ENCODE measurements at places on chromosomes 12 and 14.
A peak's percentile ranks its signal among the peaks of the same experiment; 100 is the strongest.

DNA sequence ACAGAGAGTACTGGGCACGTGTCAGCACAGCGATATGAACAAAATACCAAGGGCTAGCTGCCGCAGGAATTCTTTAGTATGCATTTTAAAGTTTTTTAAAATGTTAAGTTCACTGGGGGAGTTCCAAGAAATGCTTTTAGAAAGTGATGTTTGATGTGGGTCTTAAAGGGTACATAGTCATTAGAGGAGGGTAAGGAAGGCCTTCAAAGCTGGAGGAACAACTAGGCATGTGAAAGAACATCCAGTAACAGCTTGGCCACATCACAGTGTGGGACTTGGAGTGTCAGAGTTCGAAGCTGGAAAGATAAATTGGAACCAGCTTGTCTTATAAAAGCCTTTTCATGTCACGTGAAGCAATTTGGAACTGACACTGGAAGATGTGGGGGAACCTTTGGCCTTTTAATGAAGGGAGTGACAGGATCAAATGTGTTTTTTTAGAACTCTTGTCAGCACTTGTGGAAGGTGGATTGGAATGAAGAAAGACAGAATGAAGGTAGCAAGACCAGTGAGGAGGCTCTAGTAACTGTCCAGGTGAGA, 57.7 kb downstream of the WDR20 start:
- no peak for DNase-seq

GRCh38 chr14:59249029-59249428, 60.6 kb downstream of the DAAM1 start:
- DNase-seq, result no peak

- no peak for DNase-seq
These were observed 90.8 kb upstream of the DAAM1 start for GRCh38 chr14:59097681-59098080.

DNA sequence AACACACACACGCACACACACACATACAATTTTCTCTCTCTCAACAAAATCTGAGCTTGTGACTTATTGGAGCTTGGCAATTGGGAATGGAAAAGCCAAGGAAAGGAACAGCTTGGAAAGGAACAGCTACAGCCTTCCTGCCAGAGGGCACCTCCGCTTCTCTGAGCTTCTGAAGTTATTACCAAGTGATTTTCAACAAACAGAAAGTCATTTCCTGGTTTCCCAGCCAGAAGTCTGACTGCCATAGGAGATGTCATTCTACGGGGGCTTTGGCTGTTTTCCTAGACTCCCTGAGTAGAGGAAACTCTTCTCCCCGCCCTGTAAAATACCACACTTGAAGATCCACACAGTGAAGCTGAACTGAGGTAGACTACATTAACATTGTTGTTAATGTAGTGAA, 198.3 kb downstream of the CFAP54 start:
- DNase-seq, result no peak

DNA sequence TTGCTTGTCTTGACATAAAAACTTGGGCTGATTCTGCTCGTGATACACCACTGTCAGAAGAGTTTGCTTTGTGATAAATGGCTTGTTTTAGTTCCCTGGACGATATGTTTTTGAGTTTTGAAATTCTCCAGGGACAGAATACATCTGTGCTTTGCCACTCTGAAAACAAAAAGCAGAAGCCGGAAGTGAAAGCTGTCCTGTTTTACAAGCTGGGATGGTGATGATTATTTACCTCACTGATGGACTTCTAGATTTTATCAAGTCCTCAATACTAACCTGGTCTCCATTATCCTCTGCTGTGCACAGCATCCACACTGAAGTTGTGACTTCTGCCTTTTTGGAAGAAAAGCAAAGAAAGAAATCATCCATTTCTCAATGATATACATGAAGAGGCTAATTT, 251.6 kb downstream of the TRHDE start:
- no peak for DNase-seq

DNA sequence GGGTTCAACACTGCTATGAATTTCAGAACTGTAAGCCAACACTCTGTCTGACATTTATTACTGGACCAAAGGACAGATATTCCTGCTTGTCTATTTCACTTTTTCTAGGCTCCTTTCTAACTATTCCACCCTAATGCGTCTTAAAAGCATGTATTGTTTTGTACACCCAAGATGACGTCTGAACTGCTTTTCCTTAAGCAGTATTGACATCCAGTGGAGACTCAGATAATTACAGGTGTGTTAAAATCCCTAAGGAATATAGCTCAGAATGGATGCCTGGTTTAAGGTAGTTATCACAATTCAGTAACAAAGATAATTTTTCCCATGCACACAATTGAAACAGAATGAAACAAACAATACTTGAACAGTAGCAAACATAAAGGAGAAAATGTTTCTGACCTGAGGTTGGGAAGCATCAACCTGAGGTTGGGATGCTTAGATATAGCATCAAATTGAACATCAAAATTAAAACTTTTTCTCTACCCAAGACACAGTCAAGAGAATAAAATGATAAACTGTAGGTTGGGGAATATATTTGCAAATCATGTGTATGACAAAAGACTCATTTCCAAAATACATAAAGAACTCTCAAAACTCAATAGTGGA, 93.7 kb upstream of the PTPRR start:
- DNase-seq, result no peak

GRCh38 chr14:77603654-77604255, 12.7 kb downstream of the SPTLC2 start:
- no peak for DNase-seq

GRCh38 chr12:114311974-114312373, 94.0 kb downstream of the TBX5 start:
- no peak for DNase-seq

- no peak for DNase-seq
These were observed 268.8 kb downstream of the TTC8 start for GRCh38 chr14:89093083-89093730.

- DNase-seq, result no peak
These were observed 42.9 kb downstream of the DAD1 start for GRCh38 chr14:22545842-22546721.

DNA sequence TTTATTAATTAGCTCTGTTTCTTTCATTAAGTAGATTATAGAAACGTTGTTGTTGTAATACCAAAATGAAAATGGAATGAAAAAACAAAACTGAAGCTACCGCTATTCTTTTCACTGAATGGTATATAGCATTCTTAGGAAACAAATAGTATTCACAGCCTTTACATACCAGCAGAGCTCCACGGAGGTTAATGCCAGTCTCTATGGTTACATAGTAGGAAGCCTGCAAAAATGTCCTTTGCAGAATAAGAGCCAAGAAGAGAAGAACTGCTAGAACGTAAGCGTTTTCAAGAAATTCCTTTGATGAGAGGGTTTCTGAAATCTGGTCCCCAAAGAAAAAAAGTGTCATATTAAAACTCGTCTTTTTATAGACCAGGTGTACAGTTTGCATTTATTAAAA, 30.6 kb downstream of the ABCC9 start:
- no peak for DNase-seq

DNA sequence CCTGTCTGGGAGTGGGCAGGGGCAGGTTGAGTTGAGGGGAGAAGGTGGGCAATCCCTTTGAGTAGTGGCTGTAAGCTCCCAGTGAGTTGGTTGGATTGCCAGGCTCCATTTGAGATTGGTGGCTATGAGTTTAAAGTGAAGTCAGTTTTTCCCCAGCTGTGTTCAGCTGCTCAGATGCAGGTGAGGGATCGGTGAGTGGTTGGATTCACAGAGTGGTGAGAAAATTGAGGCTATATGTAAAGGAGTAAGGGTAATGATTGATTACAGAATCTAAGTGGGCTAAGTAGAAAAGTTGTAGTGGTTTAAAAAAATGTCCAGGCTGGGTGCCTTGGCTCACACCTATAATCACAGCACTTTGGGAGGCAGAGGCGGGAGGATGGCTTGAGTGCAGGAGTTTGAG, 68.6 kb downstream of the GLRX5 start:
- no peak for DNase-seq

DNA sequence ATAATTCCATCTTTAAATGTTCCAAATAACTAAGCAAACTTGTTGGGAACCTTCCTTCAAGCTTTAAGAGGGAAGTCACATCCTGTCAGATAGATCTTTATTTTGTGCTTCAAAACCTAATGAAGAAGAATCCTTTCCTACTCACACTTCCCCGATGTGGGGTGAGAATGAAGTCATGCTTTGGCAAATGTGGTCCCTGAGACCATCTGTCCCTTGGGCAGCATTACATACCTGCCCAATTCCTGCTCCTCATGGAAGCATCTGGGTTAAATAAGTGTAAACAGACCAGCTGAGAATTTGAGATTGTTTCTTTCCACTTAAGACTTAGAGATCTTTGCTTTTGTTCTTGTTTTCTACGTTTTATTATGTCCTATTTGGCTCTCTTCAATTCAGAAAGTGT, 606.0 kb upstream of the TMEM132C start:
- DNase-seq, result no peak

DNA sequence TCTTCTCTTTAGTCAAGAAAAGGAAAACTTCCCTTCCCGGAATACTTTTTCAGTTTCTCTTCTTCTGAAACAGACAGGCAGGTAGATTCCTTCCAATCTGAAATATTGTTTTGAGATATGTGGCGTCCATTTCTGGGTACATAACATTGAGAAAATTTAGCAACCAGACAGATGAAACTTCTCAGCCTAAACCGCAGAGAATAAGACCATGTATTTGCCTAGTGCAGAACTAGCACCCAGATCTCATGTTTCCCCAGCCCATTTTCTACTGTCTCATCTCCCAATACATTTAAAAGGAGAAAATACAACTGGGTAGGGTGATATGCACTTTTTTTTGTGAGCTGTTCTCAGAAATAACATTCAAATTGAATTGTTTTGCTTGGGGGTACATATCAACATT, 6.4 kb downstream of the AVPR1A start:
- no peak for DNase-seq

DNA sequence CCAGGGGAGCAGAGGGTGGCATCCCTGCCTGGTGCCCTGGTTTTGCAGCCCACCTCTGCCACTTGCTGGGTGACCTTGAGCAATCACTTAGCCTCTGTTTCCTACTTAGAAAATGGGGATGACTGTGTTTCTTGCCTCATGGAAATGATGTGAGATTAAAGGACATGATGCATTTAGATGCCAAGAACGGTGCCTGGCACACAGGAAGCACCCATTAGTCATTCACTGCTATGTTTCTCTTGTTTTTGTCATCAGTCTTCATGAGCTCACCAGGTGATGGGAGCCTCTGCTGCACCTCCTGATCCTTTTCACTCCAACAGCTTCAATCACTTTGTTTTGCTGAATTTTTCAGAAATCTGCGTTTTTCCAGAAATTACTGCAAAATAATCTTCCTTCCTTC, 23.6 kb upstream of the ATF1 start:
- DNase-seq, result no peak

GRCh38 chr14:95321693-95322455, 2.2 kb upstream of the CLMN start:
- DNase-seq, result no peak

DNA sequence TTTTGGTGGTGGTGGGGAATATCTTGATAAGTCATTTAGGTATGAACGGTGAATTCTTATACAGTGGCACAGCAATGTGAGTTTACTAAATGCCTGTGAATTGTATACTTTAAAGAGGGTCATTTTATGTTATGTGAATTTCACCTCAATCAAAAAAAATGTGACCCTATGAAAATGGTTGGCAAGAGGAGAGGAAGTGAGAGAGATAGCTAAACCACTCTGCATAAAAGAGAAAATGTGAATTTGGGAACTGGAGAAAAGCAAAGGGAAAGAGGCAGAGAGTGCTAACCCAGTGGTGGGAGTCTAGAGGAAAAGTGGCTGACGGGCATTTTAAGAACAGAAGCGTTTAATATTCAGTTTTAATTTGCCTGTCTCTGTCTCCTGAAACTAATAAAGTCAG, 93.8 kb downstream of the SLC38A6 start:
- DNase-seq, result no peak

GRCh38 chr12:113857371-113857770, 108.8 kb downstream of the RBM19 start:
- no peak for DNase-seq

DNA sequence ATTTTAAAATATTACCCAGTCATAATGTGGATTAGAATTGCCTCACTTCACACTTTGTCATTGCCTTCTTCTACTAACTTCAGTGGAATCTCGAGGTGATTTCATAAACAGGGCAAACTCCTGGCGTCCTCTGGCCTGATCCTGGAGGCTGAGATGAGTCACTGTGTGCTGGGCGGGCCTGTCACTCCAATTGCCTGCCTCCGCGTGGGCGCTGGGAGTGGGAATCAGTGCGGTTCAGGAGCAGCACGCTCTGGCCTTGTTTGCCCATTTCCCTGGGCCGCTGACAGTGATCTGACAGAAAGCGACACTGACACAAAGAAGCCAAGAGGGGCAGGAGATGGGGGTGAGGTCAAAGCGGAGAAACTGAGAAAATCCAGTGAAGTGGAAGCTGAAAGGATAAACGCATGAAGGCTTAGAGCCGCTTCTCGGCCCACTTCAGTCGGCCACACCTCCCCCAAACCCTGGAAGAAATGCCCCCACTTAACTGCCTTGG, 29.7 kb downstream of the LGR5 start:
- no peak for DNase-seq

DNA sequence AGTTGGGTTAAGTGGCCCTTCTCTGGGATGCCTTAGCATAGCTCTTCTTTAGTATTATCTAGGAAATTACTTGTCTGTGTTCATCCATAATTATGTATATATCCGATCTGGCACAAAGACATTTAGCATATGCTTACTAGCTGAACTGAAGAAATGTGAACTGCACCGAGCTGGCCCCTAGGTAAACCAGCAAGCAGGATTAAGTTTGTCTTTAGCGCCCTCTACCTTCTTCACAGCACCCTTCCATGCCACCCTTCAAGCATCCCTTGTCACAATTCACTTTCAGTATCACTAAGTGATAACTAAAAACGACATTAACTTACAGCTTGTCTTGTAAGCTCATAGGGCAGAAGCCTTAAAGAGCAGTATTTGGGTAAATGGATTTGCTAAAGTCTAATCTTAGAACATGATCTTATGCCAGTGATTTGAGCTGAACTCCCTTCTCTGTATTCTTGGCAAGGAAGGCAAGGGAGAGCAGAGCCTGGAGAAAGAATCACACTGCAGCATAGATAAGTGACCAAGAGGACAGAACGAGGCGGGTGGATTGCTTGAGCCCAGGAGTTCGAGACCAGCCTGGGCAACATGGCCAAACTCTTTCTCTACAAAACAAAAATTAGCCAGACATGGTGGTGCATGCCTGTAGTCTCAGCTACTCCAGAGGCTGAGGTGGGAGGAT, 2.6 kb upstream of the HAL start:
- peak; percentile 84 for DNase-seq

GRCh38 chr14:54845641-54846040, 57.0 kb downstream of the GCH1 start:
- no peak for DNase-seq

GRCh38 chr12:106423291-106423690, 65.7 kb downstream of the POLR3B start:
- DNase-seq, result no peak

GRCh38 chr12:9756706-9757105, 4.0 kb downstream of the CD69 start:
- no peak for DNase-seq

GRCh38 chr12:111150360-111150759, 218.5 kb downstream of the PHETA1 start:
- DNase-seq, result no peak

GRCh38 chr14:33404054-33404453, 465.4 kb downstream of the NPAS3 start:
- no peak for DNase-seq

- no peak for DNase-seq
These were observed 510.4 kb downstream of the TMEM132D start for GRCh38 chr12:129393357-129393937.

- peak; percentile 39 for DNase-seq
These were observed 58.7 kb downstream of the DRAM1 start for GRCh38 chr12:101935890-101936746.

- no peak for DNase-seq
These were observed 26.8 kb upstream of the PEX5 start for GRCh38 chr12:7162691-7163114.

- no peak for DNase-seq
These were observed 459.5 kb downstream of the RMST start for GRCh38 chr12:97921979-97922722.
